ENCODE measurements at places on chromosomes 2 and 18. TPM values are rescaled to one million over a fixed set of nuclear protein-coding genes. Genes with fewer than 3 reads are reported as not detected.

FIGN gene
- 1.3 TPM for total RNA-seq

TMEM150A gene
- total RNA-seq: 26.7 TPM

ARHGAP28 gene
- total RNA-seq: 24.1 TPM

RGPD4 gene
- not detected for total RNA-seq

PRADC1 gene
- 68.3 TPM for total RNA-seq

ANKRD53 gene
- total RNA-seq: 0.77 TPM

PROM2 gene
- 0.12 TPM for total RNA-seq

SLC9A4 gene
- total RNA-seq: not detected

KIF5C gene
- not detected for total RNA-seq

CCDC195 gene
- total RNA-seq: not detected

PAX3 gene
- not detected for total RNA-seq

ADAM23 gene
- 1.5 TPM for total RNA-seq

POLE4 gene
- total RNA-seq: 28.7 TPM

MARCO gene
- not detected for total RNA-seq

FAP gene
- total RNA-seq: 62.3 TPM

KCNK3 gene
- total RNA-seq: 0.09 TPM

CABLES1 gene
- total RNA-seq: 2.1 TPM

FTCDNL1 gene
- total RNA-seq: 3.2 TPM

DPP10 gene
- not detected for total RNA-seq

UGT1A8 gene
- not detected for total RNA-seq

PLEKHH2 gene
- total RNA-seq: 3.8 TPM

SGO2 gene
- 4.7 TPM for total RNA-seq

C2orf66 gene
- total RNA-seq: not detected

CDKL4 gene
- 0.58 TPM for total RNA-seq

PHLPP1 gene
- total RNA-seq: 6.4 TPM

UGT1A1 gene
- not detected for total RNA-seq

OTOS gene
- not detected for total RNA-seq

CXCR1 gene
- total RNA-seq: not detected

PRSS56 gene
- not detected for total RNA-seq

ZNF407 gene
- total RNA-seq: 5.3 TPM

HOXD11 gene
- total RNA-seq: not detected

LONRF2 gene
- 1.0 TPM for total RNA-seq

ARMC9 gene
- total RNA-seq: 21.1 TPM

COLEC11 gene
- total RNA-seq: 1.4 TPM

UNC80 gene
- total RNA-seq: not detected

TIMM21 gene
- 25.6 TPM for total RNA-seq

SIX3 gene
- not detected for total RNA-seq

WNT10A gene
- total RNA-seq: not detected

ST8SIA3 gene
- total RNA-seq: not detected

AGAP1 gene
- 16.3 TPM for total RNA-seq

ACVR1C gene
- not detected for total RNA-seq

CAPN14 gene
- not detected for total RNA-seq

DSG4 gene
- total RNA-seq: not detected

PTPRN gene
- 4.6 TPM for total RNA-seq

ACKR3 gene
- total RNA-seq: 15.8 TPM

RAB12 gene
- 43.2 TPM for total RNA-seq

TMEM247 gene
- not detected for total RNA-seq

DSC2 gene
- 3.7 TPM for total RNA-seq

INHA gene
- total RNA-seq: 1.1 TPM

ANO7 gene
- 0.70 TPM for total RNA-seq

ABHD1 gene
- total RNA-seq: not detected

GYPC gene
- 267 TPM for total RNA-seq

DSEL gene
- total RNA-seq: 32.3 TPM

RAMP1 gene
- 18.0 TPM for total RNA-seq
